SHP77 (cell line): ENCODE measurements at places on chromosomes 1 and 21.

DNA sequence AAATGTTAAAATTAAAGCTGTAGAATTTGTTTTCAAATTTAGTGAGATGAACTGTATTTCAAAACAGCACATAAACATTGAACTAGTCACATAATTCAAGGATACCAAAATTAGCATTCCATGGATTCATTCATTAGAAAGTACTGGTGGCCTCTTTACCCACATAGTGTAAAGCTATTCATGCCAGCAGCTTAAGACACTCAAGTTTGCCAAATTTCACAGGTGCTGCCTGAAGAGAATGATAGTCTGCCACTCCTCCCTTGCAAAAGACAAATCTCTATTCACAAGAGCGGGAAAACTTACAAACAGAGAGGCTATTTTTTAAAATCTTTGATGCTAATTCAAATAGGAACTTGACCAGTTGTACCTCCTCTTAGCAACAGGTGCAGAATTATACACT is 337.0 kb downstream of the BRINP3 start:
- no peak for DNase-seq

- no peak for DNase-seq
Observed at GRCh38 chr1:68625624-68626023, 128.7 kb upstream of the DEPDC1 start.

DNA sequence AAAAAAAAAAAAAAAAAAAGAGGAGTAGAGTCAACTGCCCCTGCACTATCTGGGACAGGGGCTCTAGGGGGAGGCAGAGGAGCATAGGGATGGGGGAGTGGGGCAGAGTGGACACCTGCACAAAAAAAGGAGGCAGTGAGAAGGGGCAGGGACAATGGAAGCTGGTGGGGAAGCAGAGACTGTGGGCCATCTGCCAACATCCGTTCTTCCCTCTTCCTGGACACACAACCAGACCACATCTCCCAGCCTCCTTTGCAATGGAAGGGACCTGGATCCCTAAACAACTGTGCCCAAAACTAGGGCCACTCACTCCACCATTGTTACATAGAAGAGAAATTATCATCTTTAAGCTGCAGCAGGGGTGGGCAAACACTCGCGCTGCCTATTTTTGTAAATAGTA is 38.4 kb downstream of the NEK2 start:
- no peak for DNase-seq

DNA sequence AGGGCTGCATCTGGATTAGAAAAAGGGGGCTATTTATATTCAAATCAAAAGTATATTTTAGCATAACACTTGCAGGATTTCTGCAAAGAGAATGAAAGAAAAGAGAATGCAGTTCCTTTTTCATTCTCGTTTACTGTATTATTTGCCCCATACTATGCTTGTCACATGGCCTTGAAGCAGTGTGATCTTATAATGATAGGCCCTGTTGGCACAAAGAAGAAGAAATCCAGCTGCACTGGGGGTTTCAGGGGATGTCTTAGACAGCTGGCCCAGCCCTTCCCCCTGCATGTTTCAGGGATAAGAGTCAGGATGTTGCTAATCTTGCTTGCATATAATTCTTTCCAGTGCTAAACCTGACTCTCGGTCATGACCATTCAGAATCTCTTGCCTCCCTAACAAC is 369.5 kb downstream of the SEC16B start:
- DNase-seq: no peak

DNA sequence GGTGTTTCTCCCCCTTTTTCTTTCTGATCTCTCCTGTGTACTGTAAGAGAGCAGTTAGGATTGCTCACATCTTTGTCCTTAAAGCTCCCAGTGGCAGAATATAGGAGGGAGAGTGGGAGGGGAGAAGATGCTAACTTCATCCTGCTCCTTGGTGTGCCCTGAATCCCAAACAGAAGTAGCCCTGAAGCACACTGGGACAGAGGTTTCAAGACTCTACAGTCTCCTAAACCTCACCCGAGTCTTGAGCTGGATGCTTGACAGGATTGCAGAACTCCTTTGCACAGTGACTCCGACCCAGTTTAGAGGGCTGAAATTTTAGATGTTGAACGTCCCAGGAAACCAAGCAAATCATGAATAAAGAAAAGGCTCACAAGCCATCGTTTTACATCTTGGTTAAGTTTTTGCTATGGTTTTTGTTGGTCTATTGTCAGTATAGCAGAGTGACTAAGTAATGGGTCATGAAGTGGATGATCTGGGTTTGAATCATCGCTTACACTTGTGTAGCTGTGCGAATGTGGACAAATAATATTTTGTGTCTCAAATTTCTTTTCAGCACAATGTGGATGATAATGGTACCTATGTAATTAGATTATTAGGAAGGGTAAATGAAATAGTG is 37.5 kb downstream of the XCL2 start:
- no peak for DNase-seq

DNA sequence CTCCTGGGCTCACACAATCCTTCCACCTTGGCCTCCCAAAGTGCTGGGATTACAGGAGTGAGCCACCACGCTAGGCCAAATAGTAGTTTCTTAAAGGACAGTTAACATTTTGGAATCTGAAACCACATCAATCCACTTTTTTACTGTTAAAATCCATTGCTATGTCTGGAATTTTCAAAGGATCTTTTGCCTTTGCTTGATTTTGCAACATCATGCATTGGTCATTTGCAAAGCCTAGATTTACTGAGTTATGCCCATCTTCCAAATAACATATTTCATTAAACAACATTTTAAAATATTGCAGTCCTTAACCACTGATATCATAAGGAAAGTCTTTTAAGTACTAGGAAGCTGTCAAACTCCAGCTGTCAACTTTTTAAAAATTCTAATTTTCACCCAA is 3.3 kb downstream of the POGZ start:
- DNase-seq: no peak

GRCh38 chr1:236829085-236829484 is 34.0 kb downstream of the MTR start:
- DNase-seq: no peak
